Psoas muscle (tissue), 8 donors: ENCODE measurements at places on chromosomes 1 and 21. TPM values are rescaled to one million over a fixed set of nuclear protein-coding genes. Genes with fewer than 3 reads are reported as not detected.

DNA sequence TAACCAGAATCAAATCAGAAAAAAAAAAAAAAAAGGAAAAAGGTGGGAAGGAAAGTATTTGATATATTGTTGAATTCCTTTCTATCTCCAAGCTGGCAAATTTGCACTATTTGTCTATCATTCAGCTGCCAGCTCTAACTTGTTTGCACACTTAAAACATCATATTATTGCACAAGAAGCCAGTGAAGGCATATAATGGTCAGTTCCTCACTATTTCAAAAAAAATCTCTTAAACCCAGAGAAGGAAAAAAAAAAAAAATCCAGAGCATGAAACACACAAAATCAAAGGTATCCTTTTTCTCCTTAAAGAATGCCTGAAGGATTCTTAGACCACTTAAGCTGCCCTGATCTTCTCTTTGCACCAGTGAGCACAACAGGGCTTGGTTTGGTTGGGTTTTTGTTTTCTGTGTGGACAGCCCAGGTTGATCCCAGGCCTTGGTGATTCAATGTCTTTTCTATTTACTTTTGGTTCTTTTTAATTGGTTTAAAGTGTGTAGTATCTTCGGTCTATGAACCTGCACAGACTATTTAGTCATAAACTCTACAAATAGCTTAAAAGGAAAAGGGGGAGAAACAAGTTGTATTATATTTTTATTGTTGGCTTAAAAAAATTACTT lies 40.2 kb downstream of the DUSP10 start:
- DNase-seq, result no peak
- no peak overlapping the region for H3K27ac ChIP-seq
- peaks cover 5% of the 10 kb centered on the region for H3K4me1 ChIP-seq
- H3K4me3 ChIP-seq, result no peak overlapping the region
- no peaks in the 10 kb centered on the region for H3K36me3 ChIP-seq
- H3K27me3 ChIP-seq, result no peaks in the 10 kb centered on the region

GRCh38 chr1:46277658-46278373 lies 25.6 kb downstream of the LRRC41 start:
- H3K27me3 ChIP-seq, result no peaks in the 10 kb centered on the region
- H3K4me3 ChIP-seq, result no peak overlapping the region
- no peak for DNase-seq

DNA sequence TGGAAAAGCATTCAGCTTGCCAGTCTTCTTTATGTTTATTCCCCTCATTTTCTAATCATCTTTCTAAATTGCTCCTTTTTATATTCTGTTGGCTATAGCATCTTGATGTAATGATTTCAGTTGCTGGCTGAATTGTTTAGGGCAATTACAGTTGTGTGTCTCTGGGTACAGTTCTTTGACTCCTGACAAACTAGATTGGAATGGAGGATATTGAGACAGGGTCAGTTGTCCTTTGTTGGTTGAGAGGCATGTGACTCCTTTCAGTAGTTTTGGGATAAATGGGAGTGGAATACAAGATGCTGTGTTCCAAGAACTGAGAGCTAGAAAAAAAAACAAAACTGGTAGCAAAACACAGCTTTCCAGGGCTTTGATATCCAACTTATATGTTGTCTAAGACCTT lies 1.5 kb downstream of the CENPF start:
- H3K4me3 ChIP-seq, result no peak overlapping the region
- no peaks in the 10 kb centered on the region for H3K36me3 ChIP-seq
- DNase-seq, result no peak
- no peaks in the 10 kb centered on the region for H3K4me1 ChIP-seq
- no peaks in the 10 kb centered on the region for H3K27me3 ChIP-seq
- no peak overlapping the region for H3K27ac ChIP-seq

DNA sequence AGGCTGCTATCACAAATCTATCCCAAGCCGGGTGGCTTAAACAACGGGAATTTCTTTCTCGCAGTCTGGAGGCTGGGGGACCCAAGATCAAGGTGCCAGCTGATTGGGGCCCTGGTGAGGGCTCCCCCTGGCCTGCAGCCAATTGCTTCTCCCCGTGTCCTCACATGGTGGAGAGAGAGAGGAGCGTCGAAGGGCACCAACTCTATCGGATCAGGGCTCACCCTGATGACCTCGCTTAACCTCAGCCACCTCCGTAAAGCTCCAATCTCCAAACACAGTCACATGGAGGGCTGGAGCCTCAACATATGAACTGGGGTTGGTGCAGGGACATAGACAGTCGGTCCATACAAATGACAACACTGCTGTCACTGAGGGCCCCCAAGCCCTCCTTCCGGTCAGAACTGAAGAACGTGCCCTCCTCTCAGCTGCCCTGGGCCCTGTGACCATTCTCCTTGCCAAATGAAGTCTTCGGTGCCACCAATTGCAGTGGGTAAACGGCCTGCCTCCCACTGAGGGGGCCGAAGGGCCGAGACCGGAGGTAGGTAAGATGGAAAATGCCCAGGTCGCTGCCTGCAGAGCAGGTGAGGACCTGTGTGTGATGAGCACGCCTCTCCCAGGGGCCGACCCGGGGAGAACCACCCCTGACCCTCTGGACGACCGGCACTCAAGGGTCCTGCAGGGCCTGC lies 211.0 kb downstream of the TOMM20 start:
- H3K27me3 ChIP-seq, result no peaks in the 10 kb centered on the region
- H3K27ac ChIP-seq, result peak overlapping the region; percentile 82
- DNase-seq, result no peak

- no peak overlapping the region for H3K27ac ChIP-seq
- no peak for DNase-seq
- H3K27me3 ChIP-seq, result no peaks in the 10 kb centered on the region
These were observed 14.1 kb downstream of the ZNF691 start for GRCh38 chr1:42860339-42861013.

Gene ATP6V1G3
- not detected for total RNA-seq

Gene MAP3K7CL
- total RNA-seq, result 15.5 TPM

Gene EPHA8
- not detected for total RNA-seq

Gene PSMB4
- total RNA-seq, result 216 TPM

Gene OR2L3
- not detected for total RNA-seq
